Thoracic aorta endothelial cell (primary cell): ENCODE measurements at places on chromosomes 5 and 9. TPM values are rescaled to one million over a fixed set of nuclear protein-coding genes. Genes with fewer than 3 reads are reported as not detected.

Gene PCDHGA6
- 2.1 and 2.9 TPM in 2 replicates for total RNA-seq

Gene EMB
- total RNA-seq = 0.07 and 0.13 TPM in 2 replicates

Gene CNTFR
- total RNA-seq = not detected in 2 replicates

Gene NDUFB6
- 45.6 and 50.0 TPM in 2 replicates for total RNA-seq

Gene MYO10
- total RNA-seq = 131 and 155 TPM in 2 replicates

Gene CERCAM
- 20.7 and 22.5 TPM in 2 replicates for total RNA-seq

Gene LCN6
- not detected in 2 replicates for total RNA-seq

Gene GRHPR
- 130 and 136 TPM in 2 replicates for total RNA-seq

Gene STKLD1
- 0.57 and 3.1 TPM in 2 replicates for total RNA-seq

Gene SAPCD2
- 19.7 and 36.7 TPM in 2 replicates for total RNA-seq

Gene ESM1
- total RNA-seq = 411 and 422 TPM in 2 replicates

Gene ZDHHC21
- total RNA-seq = 54.0 and 61.3 TPM in 2 replicates

Gene ENTREP1
- 5.5 and 6.1 TPM in 2 replicates for total RNA-seq

Gene HTR1A
- total RNA-seq = not detected in 2 replicates

Gene FOXD4L5
- 0.07 TPM in 1 of 2 replicates, not detected in the other for total RNA-seq

Gene FGF10
- total RNA-seq = not detected in 2 replicates

Gene TRIM36
- total RNA-seq = 0.43 and 1.5 TPM in 2 replicates

Gene DCTN4
- 51.3 and 51.7 TPM in 2 replicates for total RNA-seq

Gene FAXDC2
- total RNA-seq = 3.6 and 4.1 TPM in 2 replicates

Gene BARHL1
- total RNA-seq = not detected in 2 replicates

Gene HAVCR2
- total RNA-seq = under 0.01 and 0.07 TPM in 2 replicates

Gene CAMK2A
- not detected in 2 replicates for total RNA-seq

Gene MAST4
- total RNA-seq = 84.6 and 105 TPM in 2 replicates

Gene GRIN1
- total RNA-seq = under 0.01 and 0.14 TPM in 2 replicates

Gene SLC46A2
- total RNA-seq = not detected in 2 replicates

Gene EIF4E1B
- not detected in 2 replicates for total RNA-seq

Gene LCN2
- total RNA-seq = not detected in 2 replicates

Gene C5orf34
- total RNA-seq = 8.2 and 10.6 TPM in 2 replicates

Gene FSTL4
- total RNA-seq = not detected in 2 replicates

Gene RLN2
- total RNA-seq = 0.22 TPM in 1 of 2 replicates, not detected in the other

Gene PDCD1LG2
- total RNA-seq = 16.1 and 22.1 TPM in 2 replicates

Gene PCDHB7
- total RNA-seq = 0.22 and 0.40 TPM in 2 replicates

Gene ZBTB6
- 13.2 and 16.5 TPM in 2 replicates for total RNA-seq

Gene NUTM2F
- total RNA-seq = not detected in 2 replicates

Gene NUTM2G
- not detected in 2 replicates for total RNA-seq

Gene MOB3B
- total RNA-seq = under 0.01 and 0.29 TPM in 2 replicates

Gene PRR16
- 0.29 and 0.66 TPM in 2 replicates for total RNA-seq

Gene UBTD2
- total RNA-seq = 26.2 and 30.2 TPM in 2 replicates

Gene TMEM174
- total RNA-seq = not detected in 2 replicates

Gene TEX53
- total RNA-seq = not detected in 2 replicates

Gene WNK2
- under 0.01 and 0.07 TPM in 2 replicates for total RNA-seq

Gene GPRIN1
- 7.2 and 7.7 TPM in 2 replicates for total RNA-seq

Gene TEX48
- not detected in 2 replicates for total RNA-seq

Gene SEMA4D
- 6.0 and 11.8 TPM in 2 replicates for total RNA-seq

Gene PCDHB9
- 0.13 and 0.14 TPM in 2 replicates for total RNA-seq

Gene CCNI2
- total RNA-seq = 0.22 TPM in 1 of 2 replicates, not detected in the other

Gene MUSK
- total RNA-seq = 0.53 TPM in 1 of 2 replicates, not detected in the other

Gene SMIM3
- total RNA-seq = 1.0 and 1.7 TPM in 2 replicates
